ENCODE measurements at places on chromosomes 6 and 20.

- no peak for DNase-seq
- no peaks in the 10 kb centered on the region for H3K27me3 ChIP-seq
- H3K4me3 ChIP-seq = no peak overlapping the region
- peaks cover 28% of the 10 kb centered on the region for H3K4me1 ChIP-seq
Observed at GRCh38 chr6:11702500-11703130, 76.0 kb downstream of the ADTRP start.

- H3K4me1 ChIP-seq = peaks cover 54% of the 10 kb centered on the region
- H3K27me3 ChIP-seq = no peaks in the 10 kb centered on the region
- H3K27ac ChIP-seq = peak overlapping the region; percentile 30
- DNase-seq = no peak
- H3K36me3 ChIP-seq = peaks cover 23% of the 10 kb centered on the region
- H3K4me3 ChIP-seq = no peak overlapping the region
Observed at GRCh38 chr6:12077021-12077710, 65.1 kb downstream of the HIVEP1 start.

DNA sequence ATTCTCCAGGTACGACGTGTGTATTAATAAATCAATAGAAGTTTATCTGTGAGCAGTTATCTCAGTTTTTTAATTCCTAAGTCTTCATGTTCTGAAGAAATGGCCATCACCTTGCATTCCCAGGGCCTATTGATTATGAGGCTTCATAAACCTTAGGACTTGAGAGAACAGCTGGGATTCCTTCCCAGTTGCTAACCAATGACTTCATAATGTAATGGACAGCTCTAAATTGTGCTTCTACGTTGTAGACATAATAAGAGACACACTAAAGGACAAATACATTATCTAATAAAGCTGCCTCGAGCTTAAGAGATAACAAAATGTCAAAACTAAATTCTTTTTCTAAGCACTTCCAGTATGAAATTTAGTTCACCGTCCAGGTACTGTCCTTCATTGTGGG lies 30.6 kb downstream of the TSHZ2 start:
- no peak for DNase-seq
- H3K27ac ChIP-seq = no peak overlapping the region
- peaks cover 3% of the 10 kb centered on the region for H3K36me3 ChIP-seq
- H3K27me3 ChIP-seq = no peaks in the 10 kb centered on the region

DNA sequence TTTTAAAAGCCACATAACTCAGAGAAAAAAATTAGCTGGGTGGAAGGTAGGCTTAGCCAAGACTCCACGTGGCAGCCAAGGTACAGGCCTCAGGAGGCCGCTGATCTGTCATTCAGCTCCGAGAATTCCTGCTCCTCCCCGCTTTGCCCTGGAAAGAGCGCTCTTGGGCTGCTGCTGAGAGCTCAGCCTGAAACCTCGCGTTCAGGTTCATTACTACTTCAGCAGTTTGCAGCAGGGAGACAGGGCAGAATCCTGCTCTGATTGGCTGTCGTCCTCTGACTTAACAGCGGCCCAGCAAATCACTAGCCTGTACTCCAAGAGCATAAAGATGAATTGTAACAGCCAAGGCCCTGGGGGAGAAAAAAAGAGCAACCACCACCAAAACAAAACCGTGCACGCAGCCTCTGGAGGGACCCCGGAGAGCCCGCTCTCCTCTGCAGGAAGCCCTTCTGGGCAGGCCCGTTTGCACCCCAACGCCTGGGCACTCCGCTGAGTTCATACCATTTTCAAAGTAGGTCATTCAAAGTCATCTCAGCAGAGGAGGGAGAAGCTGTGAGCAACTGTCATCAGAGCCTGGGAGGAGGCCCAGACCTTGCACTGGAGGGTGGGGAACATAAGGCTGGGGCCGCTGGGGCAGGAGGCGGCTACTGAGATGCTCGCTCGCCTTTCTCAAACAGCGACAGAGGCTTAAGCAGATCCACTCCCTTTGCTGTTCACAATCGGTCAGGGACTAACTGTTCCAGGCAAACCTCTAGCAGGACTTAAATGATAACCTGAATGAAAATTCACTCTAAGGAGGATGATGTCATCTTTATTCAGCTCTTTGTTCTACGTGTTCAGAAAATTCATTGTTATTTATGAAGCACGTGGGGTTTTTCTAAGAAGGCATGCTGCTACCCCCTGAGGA lies 42.3 kb upstream of the ATXN1 start:
- H3K4me1 ChIP-seq = peaks cover 14% of the 10 kb centered on the region
- no peak for DNase-seq
- no peaks in the 10 kb centered on the region for H3K36me3 ChIP-seq

DNA sequence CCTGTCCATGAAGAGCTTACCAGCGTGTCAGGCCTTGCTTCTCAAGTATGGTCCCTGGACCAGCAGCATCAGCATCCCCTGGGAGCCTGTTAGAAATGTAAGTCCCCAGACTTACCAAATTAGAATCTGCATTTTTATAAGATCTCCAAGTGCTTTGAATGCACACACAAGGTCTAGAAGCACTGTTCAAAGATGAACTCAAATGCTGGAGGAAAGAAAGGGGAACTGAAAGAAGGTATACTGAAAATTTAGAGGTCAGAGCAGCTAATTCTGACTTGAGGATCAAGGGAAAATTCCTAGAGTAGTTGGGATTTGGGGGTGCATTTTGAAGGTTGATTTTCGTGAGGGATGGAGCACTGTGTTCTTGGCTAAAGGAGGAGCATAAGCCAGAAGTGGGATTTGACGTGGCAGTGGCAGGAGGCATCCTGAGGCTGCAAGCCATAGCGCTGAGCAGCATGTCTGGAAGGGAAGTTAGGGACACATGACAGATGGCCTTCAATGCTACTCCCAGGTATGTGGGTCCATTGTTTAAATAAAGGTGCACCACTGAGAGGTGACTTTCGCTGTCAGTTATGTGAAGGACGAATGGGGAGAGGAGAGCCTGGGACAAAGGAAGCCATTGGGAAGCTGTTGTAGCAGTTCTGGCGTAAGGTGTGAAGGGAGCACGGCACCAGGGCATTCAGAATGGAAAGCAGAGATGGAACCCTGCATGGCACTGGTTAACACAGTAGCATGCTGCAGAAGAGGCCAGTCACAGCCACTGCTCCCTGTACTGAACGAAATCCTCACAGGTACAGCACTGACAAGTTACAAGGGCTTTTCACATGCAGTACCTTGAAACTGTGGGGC lies 36.2 kb downstream of the ARMC2 start:
- H3K36me3 ChIP-seq = peaks cover 20% of the 10 kb centered on the region
- no peak overlapping the region for H3K4me3 ChIP-seq
- H3K27ac ChIP-seq = no peak overlapping the region
- peaks cover 19% of the 10 kb centered on the region for H3K4me1 ChIP-seq

GRCh38 chr6:11750682-11751081 lies 27.9 kb downstream of the ADTRP start:
- no peak overlapping the region for H3K27ac ChIP-seq
- H3K4me1 ChIP-seq = peaks cover 3% of the 10 kb centered on the region
- no peaks in the 10 kb centered on the region for H3K36me3 ChIP-seq
- no peak for DNase-seq

GRCh38 chr20:62258499-62259293 lies 20.4 kb downstream of the OSBPL2 start:
- no peaks in the 10 kb centered on the region for H3K36me3 ChIP-seq
- H3K27ac ChIP-seq = no peak overlapping the region
- no peak overlapping the region for H3K4me3 ChIP-seq
- peaks cover 8% of the 10 kb centered on the region for H3K4me1 ChIP-seq

Measured in activated naive CD8-positive, alpha-beta T cell treated with anti-CD3 and anti-CD28 coated beads for 36 hours (primary cell).